NCI-H446 treated with DMSO at 0.1 percent for 48 hours (cell line): ENCODE measurements at places on chromosomes 2 and 18.

DNA sequence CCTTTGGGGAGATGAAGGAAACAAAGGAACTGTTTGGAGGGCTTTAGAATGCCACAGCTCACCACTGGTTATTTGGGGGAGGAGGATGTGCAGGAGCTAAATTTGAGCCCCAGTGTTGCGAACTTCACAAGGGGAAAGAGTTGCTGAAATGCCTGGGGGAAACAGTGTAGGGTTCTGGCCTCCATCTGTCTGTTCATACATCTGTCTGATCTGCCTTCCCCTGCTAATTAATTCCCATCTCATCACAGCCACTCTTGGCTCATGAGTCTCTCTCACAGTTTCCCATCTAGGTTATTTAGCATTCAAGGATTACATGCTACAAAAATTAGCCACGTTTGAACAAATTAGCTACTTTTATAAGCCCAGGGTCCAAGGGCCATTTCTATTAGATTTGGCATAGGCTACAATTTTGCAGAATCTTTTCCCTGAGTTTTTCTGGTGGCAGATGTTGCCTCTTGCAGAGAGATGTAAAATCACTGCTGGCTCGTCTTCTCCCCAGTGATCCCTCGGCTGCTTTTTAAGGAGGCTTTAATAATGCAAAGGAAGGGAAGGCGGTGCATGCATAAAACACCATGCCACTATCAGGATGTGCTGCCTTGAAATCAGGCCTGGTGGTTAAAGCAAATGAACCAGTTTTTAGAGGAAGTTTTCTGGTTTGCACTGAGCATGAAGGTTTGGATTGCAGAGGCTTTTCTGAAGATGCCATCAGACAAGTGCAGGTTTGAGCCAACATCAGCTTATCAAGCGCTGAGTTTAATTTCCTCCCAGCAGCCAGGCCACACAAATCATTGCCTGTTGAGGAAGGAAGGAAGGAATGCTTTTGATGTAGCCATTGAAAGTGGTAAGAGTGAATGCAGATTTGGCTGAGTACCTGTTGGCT, 35.0 kb downstream of the ADD2 start:
- no peak for DNase-seq

DNA sequence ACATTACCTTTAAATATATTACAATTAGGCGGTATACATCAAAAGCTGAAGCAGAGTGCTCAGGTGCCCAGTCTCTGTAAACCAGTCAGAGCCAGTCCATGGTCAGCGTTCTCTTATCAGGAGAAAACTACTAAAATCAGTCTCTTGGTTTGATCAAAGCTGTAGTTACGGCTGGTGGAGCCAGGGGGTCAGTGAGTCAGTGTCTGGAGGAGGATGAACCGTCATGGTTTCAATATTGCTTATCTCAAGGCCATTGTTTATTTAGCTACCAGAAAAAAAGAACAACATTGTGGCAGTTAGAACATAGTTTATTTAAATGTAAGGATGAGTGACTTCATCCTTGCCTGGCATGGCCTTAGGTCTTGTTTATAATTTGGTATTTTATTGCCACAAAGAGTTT, 71.3 kb upstream of the NYAP2 start:
- DNase-seq, result no peak

GRCh38 chr18:60391571-60392226, 19.1 kb upstream of the MC4R start:
- DNase-seq, result peak; percentile 40

GRCh38 chr2:18440141-18440661, 120.3 kb downstream of the RDH14 start:
- DNase-seq, result no peak

DNA sequence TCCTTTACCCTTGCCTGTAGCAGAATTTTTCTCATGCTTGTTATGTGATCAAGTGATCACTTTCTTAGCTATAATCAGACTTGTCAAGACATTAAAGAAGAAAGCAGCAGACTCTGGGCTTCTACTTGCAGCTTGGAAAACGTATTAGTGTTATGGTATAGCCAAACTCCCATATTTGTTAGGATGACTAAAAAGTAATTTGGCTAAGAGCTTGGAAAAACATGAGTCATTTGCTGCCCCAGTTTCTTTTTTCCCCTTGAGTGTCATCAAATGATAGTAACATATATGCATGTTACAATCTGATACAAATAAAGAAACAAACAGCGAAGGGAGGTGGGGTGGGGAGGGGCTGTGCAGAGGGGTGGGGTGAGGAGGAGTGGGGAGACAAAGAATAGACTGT, 155.5 kb downstream of the IKZF2 start:
- DNase-seq, result no peak

GRCh38 chr18:36559149-36559857, 261.8 kb downstream of the FHOD3 start:
- DNase-seq, result no peak

GRCh38 chr18:58529714-58530354, 99.1 kb downstream of the ALPK2 start:
- peak; percentile 14 for DNase-seq

GRCh38 chr2:181546086-181546485, 88.9 kb downstream of the ITGA4 start:
- DNase-seq, result no peak

- no peak for DNase-seq
These were observed 86.6 kb downstream of the VWC2L start for GRCh38 chr2:214497489-214497888.

- no peak for DNase-seq
These were observed 30.1 kb downstream of the CAPN14 start for GRCh38 chr2:31187166-31187565.

GRCh38 chr18:22691946-22692710, 241.0 kb upstream of the RBBP8 start:
- no peak for DNase-seq

GRCh38 chr18:10404168-10404567, 50.3 kb upstream of the APCDD1 start:
- DNase-seq, result peak; percentile 13

- no peak for DNase-seq
These were observed 58.0 kb upstream of the SLC14A2 start for GRCh38 chr18:45557287-45557686.

DNA sequence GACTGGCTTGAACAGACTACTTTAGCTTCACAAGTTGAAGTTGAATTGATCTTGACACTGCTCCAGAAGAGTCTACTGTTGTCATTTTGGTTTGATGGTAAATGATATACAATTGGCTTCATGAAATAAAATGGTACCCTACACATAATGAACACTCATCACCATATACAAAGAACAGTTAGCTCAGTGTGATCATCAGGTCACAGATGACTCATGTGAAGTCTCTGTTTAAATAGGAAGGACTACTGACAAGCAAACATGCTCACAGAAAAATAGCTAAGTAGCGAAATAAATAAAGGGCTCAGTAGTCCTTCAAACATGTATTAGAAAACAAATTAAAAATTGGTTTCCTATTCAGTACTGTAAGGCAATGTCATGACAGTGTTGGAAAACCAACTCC, 96.2 kb downstream of the MEIS1 start:
- no peak for DNase-seq

DNA sequence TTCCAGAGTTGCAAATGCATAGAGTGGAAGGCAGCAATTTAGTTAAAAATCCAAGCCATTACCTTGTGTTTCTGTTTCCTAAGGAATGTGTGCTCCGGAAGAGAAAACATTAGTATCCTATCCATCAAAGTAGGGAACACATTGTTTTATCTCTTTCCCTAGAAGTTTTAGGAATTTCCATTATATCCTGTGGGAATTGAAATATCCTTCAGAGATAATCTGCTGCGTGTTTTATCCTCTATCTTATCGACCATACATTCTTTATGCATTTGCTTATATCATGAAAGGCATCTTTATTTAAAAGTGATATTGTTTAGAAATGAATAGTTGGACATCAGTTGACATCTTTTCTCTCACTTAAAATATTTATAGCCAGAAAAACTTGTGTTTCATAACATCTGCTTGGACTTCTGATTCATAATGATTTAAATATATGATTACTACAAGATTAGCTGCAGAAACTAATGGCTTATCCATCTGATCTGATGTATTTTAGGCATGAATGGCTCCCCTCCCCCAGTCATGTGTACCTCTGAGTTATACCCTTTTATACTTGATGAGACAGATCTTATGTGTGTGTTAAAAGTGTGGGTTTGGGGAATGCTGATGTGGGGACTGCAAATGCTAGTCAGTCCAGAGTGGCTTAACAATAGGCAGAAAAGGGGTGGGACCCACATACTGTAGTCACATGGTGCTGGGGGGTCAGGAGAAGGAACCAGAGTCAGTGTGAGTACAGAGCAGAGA, 136.2 kb upstream of the ARHGAP28 start:
- no peak for DNase-seq

GRCh38 chr2:161245671-161246070, 62.6 kb upstream of the PSMD14 start:
- no peak for DNase-seq

- DNase-seq, result no peak
These were observed 39.3 kb downstream of the MOGAT1 start for GRCh38 chr2:222710736-222711135.

DNA sequence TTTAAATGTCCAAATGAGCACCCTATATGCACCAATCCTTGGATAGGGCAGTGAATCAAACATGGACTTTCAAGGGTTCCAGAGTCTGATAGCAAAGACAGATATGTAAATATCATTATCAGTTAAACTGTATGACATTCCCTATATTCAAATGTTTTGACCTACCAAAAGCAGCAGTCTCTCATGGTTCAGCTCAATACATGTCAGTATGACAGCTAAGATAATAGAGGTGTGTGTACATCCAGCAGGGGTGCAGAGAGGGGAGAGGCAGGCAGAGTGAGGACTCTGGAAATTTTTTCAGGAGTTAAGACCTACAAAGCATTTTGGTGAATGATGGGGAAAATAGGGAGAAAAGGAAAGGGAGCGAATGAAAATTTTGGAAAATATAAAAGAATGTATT, 106.3 kb downstream of the MYO3B start:
- no peak for DNase-seq

GRCh38 chr2:182887093-182887492, 20.7 kb upstream of the FRZB start:
- no peak for DNase-seq

- DNase-seq, result no peak
These were observed 25.1 kb upstream of the TMEM214 start for GRCh38 chr2:27007416-27008374.

- no peak for DNase-seq
These were observed 90.6 kb upstream of the ANKRD30BL start for GRCh38 chr2:132252191-132252893.

DNA sequence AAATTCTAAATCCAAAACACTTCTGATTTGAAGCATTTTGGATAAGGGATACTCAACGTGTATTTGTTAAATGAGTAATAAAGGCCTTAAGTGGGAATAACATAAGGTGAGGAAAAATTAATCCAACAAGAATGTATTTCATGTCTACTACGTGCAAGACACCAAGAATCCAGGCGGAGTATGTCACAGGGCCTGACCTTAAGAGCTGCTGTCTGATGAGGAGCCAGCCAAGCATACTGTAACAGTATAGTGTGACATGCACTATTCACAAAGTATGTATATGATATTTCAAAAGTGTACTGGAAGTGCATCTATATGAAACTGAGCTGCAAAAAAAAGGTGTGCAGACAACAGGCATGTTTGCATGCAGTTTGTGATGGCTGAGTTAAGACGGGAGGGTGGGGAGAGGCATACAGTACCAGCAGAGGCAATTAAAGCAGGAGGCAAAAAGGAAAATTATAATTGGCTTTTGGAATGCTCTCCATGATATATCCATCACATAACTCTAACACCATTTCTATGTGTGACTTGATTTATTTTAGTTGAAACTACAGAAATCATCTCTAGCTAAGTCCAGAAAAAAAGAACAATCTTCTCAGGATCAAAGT, 18.2 kb downstream of the IWS1 start:
- DNase-seq, result no peak

DNA sequence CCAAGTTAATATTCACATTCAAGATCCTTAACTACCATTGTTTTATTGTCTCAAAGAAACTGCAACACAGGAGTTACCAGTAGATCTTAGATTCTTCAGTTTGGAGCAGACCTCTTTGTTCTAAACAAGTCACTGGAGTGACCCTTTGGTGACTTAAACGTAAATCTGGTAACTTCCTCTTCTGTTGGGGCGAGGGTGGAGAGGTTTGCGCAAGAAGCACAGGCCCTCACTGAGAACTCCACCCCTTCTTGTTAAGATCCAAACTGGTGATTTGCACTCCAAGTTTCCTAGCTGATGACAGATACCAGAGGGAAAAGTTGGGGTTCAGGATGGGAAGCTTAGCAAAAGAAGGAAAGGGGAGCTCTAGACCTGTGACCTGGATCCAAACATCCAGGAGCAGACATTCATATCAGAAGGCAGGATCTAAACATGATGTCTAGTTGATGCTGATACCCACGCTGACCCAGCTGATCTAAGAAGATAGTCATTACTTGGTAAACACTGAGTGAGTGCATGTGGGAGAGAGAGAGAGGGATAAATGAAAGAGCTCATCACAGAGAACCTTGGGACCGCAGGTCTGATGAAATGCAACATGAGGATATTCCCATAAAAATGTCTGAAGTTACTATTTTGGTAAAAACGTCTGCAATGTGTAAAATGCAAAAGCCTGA, 256.0 kb downstream of the CDH20 start:
- no peak for DNase-seq
